CD4-positive, alpha-beta memory T cell (primary cell): ENCODE measurements at places on chromosomes 7 and 10. TPM values are rescaled to one million over a fixed set of nuclear protein-coding genes. Genes with fewer than 3 reads are reported as not detected.
A peak's percentile ranks its signal among the peaks of the same experiment; 100 is the strongest.

GRCh38 chr7:50376056-50376820 is 71.7 kb downstream of the IKZF1 start:
- DNase-seq: no peak
- H3K36me3 ChIP-seq: peaks cover 80% of the 10 kb centered on the region
- no peak overlapping the region for H3K4me3 ChIP-seq
- peak overlapping the region; percentile 37 for H3K27ac ChIP-seq
- peaks cover 95% of the 10 kb centered on the region for H3K4me1 ChIP-seq

DNA sequence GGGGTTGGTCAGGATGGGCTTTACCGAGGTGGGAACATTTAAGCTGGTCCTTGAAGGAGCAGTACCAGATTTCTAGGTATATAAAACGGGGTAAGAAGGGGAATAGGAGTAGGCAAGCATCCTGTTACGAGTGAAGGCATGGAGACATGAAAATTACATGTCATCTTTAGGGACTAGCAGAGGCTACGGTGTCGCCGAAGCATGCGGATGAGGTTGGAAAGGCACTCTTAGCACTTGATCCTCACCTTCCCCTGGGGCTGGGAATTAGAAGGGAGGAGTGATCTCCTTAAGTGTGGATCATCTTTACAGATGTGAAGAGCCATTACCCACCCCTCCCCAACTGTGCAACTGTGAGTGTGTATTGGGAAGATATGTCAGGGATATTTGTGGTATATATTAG is 13.8 kb upstream of the ZRANB1 start:
- no peak overlapping the region for H3K27ac ChIP-seq
- H3K36me3 ChIP-seq: no peaks in the 10 kb centered on the region
- no peak overlapping the region for H3K4me3 ChIP-seq
- H3K4me1 ChIP-seq: peaks cover 23% of the 10 kb centered on the region

GRCh38 chr10:42428534-42428933 is 209.8 kb downstream of the ZNF33B start:
- no peak for DNase-seq
- H3K27me3 ChIP-seq: no peaks in the 10 kb centered on the region
- H3K27ac ChIP-seq: no peak overlapping the region
- H3K4me1 ChIP-seq: no peaks in the 10 kb centered on the region
- no peak overlapping the region for H3K4me3 ChIP-seq

GRCh38 chr7:14000247-14000646 is 10.8 kb upstream of the ETV1 start:
- H3K36me3 ChIP-seq: no peaks in the 10 kb centered on the region
- no peaks in the 10 kb centered on the region for H3K27me3 ChIP-seq
- H3K4me1 ChIP-seq: no peaks in the 10 kb centered on the region
- DNase-seq: no peak

GRCh38 chr10:133197786-133198185 is 32.2 kb upstream of the UTF1 start:
- DNase-seq: no peak
- H3K4me3 ChIP-seq: no peak overlapping the region
- H3K27me3 ChIP-seq: no peaks in the 10 kb centered on the region
- H3K27ac ChIP-seq: no peak overlapping the region

GRCh38 chr7:158500651-158501052 is 87.0 kb downstream of the PTPRN2 start:
- H3K36me3 ChIP-seq: no peaks in the 10 kb centered on the region
- no peaks in the 10 kb centered on the region for H3K4me1 ChIP-seq
- H3K27ac ChIP-seq: no peak overlapping the region
- no peak overlapping the region for H3K4me3 ChIP-seq
- DNase-seq: no peak

DNA sequence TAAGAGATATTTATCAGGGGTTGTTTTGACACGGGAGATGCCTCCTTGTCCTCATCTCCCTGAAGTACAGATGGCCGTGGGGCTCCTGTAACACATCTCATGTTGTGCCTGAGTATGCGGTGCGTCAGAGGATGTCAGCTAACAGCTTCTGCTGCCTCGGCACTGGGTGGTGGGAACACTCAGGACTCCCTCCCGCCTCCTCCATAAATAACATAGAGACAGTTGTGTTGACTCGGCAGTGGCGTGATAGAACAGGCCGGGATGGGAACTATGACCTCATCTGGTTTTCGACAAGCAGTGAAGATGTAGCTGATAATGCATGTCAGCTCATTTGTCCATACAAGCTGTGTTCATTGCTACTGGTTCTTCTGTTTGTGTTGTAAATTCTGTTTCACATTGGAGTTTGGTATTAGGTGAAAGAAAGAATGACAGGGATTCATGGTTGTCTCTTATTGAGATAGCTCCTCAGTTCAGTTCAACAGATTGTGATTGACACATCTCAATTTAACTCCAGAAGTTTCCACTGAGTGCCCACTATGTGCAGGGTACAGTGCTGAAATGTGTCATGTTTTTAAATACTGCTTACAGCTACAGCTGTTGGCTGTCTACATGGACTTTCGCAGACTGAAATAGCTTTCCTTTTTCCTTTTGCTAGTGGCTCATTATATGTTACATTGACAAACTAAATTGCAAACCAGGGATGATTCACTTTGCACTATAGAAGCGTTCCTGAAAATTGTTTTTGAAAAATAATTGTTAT is 87.4 kb downstream of the CHN2 start:
- H3K27ac ChIP-seq: no peak overlapping the region
- no peaks in the 10 kb centered on the region for H3K27me3 ChIP-seq
- no peaks in the 10 kb centered on the region for H3K36me3 ChIP-seq
- H3K4me3 ChIP-seq: no peak overlapping the region
- DNase-seq: no peak

DNA sequence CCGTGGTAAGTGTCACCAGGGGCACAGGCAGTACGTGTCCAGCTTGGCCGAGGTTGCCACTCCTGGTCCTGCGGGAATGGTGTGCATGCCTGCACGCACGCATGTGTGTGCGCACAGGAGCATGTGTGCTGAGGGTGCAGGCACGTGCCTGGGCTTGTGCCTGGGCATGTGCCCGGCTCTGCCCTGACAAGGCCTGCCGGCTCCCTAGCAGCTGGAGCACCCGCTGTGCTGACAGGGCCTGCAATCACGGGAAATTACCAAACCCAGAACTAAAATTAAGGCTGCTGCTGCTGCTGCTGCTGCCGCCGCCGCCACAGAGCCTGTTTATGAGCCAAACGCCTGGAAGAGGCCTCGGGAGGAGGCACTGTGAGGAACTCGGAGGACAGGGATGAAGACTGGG is 28.7 kb downstream of the GHRHR start:
- no peaks in the 10 kb centered on the region for H3K27me3 ChIP-seq
- no peak overlapping the region for H3K27ac ChIP-seq
- DNase-seq: no peak
- no peak overlapping the region for H3K4me3 ChIP-seq
- peaks cover 2% of the 10 kb centered on the region for H3K4me1 ChIP-seq

- no peaks in the 10 kb centered on the region for H3K4me1 ChIP-seq
- no peak for DNase-seq
- H3K36me3 ChIP-seq: no peaks in the 10 kb centered on the region
Observed at GRCh38 chr7:78141522-78142281, 343.1 kb downstream of the PHTF2 start.

- no peaks in the 10 kb centered on the region for H3K27me3 ChIP-seq
- no peak overlapping the region for H3K27ac ChIP-seq
- no peaks in the 10 kb centered on the region for H3K4me1 ChIP-seq
Observed at GRCh38 chr7:16509829-16510228, 16.8 kb upstream of the LRRC72 start.

GRCh38 chr7:55469271-55469681 is 103.0 kb downstream of the VOPP1 start:
- H3K36me3 ChIP-seq: peaks cover 10% of the 10 kb centered on the region
- DNase-seq: peak; percentile 78
- H3K27ac ChIP-seq: peak overlapping the region; percentile 42

DNA sequence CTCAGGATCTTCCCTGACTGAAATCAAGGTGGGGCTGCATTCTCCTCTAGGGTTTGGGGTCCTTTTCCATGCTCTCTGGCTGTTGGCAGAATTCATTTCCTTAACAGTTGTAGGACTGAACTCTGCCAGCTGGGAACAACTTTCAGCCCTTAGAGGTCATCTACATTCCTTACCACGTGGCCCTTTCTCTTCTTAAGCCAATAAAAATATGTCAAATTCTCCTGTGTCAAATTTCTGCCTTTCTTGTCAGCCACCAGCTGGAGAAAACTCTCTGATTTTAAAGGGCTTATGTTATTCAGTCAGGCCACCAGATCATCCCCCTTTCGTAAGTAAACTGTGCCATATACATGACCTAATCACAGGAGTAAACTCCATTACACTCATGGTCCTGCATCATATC is 95.3 kb upstream of the IL6 start:
- H3K27me3 ChIP-seq: no peaks in the 10 kb centered on the region
- no peak overlapping the region for H3K27ac ChIP-seq
- H3K4me3 ChIP-seq: no peak overlapping the region

DNA sequence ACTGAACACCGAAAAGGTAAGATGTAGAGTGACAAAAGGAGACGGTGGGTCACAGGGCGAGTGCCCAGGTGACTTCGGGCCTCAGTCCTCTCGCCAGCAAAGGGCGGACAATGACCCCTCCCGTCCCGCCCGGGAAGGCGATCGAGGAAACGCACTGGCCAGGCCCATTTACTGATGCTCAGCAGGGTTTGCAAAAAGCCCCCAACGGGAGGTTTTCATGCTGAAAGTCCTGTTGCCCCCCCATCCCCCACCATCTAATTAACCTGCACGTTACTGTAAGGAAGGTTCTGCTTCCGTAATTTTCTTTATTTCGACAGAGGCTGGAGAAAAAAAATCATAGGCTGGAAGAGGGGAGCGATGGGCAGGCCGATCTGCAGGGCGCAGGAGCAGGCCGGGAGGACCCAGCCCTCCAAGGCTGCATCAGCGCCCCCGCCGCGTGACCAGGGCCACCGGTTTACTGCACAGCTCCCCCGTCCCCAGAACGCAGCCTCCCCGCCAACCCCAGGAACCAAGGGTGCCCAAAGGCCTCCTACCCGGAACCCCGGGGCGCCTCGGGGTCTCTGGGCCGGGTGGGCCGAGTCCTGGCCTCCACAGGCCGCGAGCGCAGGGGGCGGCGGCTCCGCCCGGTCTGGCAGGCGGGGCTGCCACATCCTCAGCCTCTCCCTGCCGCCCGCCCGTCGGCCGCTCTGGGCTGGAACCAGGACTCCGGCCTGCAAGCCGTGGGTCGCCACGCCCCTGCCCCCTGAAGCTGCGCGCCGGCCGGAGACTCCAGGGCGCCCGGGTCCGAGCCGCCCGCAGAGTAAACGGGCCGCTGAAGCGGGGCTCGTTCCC is 613 bp downstream of the OAT start:
- peaks cover 13% of the 10 kb centered on the region for H3K4me1 ChIP-seq
- DNase-seq: peak; percentile 55
- H3K4me3 ChIP-seq: no peak overlapping the region
- H3K27me3 ChIP-seq: no peaks in the 10 kb centered on the region
- no peaks in the 10 kb centered on the region for H3K36me3 ChIP-seq

DNA sequence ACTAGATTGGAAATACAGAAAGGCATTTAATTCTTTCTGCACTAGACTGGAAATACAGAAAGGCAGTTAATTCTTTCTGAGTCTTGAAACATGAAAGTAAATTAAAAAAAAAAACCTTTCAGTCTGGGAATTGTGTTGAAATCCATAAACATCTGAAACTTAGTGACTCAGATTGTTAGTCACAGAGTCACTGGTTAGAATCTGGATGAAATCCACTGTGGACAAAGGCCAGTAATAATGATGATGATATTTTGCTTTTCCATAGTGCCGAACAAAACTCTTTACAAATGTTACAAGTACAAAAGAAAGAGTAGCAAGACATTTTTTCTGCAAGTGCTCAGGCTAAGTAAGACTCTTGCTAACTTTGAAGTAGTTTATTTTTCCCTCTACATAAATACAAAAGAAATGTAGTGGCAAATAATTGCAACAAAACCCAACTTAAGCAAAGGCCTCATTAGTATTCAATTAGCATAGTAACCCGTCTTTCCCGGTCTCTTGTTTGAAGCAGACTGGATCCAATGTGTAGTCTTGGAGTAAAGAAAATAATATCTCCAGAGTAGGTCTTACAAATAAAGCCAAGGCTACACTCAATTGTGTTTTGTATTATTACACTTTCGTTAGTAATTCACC is 5.8 kb upstream of the PRTFDC1 start:
- no peak overlapping the region for H3K27ac ChIP-seq
- H3K4me1 ChIP-seq: peaks cover 3% of the 10 kb centered on the region
- no peak for DNase-seq
- no peak overlapping the region for H3K4me3 ChIP-seq
- no peaks in the 10 kb centered on the region for H3K36me3 ChIP-seq
- H3K27me3 ChIP-seq: no peaks in the 10 kb centered on the region

DNA sequence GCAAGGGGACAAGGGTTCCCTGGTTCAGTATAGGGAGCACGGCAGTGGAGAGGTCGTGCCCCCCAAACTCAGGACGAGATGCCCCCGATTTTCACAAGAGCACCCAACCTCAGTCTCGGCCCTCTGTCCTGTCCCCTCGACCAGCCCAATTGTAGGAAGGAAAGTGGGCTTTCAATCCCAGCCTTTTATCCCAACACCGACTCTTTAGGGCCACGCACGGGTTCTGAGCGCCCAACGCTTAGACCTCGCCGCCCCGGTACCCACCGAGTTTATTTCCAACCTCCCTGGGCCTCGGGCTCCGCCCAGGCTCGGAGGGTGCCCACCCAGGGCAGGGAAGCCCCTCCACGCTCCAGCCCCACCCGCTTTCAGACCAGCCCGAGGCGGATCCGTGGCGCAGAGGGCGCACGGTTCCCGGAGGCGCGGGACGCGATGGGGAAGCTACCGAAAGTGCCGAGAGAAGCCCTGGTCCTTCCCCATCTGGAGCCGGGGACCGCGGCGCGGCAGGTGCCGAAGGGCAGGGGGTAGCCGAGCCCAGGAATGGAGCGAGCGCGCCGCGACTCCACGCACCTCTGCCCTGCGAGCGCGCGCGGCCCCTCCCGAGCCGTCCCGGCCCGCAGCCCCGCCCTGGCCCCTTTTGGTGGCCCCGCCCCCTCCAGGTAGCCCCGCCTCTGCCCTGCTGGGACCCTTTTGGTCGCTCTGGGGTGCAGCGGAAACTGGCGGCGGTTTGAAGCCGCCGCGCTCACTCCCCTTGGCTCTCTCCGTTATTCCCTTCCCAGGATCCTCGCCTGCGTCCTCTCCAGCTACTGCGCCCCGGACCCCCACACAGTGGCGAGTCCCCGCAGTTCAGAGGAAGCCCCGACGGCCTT is 20.4 kb downstream of the GRID2IP start:
- H3K4me1 ChIP-seq: peaks cover 15% of the 10 kb centered on the region
- DNase-seq: peak; percentile 15
- H3K27me3 ChIP-seq: peaks cover 1% of the 10 kb centered on the region
- no peak overlapping the region for H3K27ac ChIP-seq

Gene AKR1C2
- not detected for total RNA-seq

Gene SLC26A3
- total RNA-seq: not detected

Gene KLF14
- not detected for total RNA-seq

Gene ANXA7
- 103 TPM for total RNA-seq

Gene CPA2
- total RNA-seq: not detected

Gene ADCYAP1R1
- total RNA-seq: not detected

Gene C10orf62
- not detected for total RNA-seq

Gene PNLIPRP1
- not detected for total RNA-seq

Gene LDB3
- not detected for total RNA-seq

Gene C10orf71
- not detected for total RNA-seq
